Camera-type eye (tissue), 1 donor: ENCODE measurements at places on chromosomes 7 and 10. TPM values are rescaled to one million over a fixed set of nuclear protein-coding genes. Genes with fewer than 3 reads are reported as not detected.

Gene RBM20
- total RNA-seq, result 2.7 TPM

Gene NKX1-2
- total RNA-seq, result not detected

Gene KNDC1
- 8.6 TPM for total RNA-seq

Gene GCK
- 5.9 TPM for total RNA-seq

Gene KIN
- total RNA-seq, result 13.8 TPM

Gene ADAM8
- total RNA-seq, result 4.0 TPM

Gene GIMAP4
- 22.5 TPM for total RNA-seq

Gene SUN3
- total RNA-seq, result not detected

Gene ZNF487
- 19.3 TPM for total RNA-seq

Gene CYP2W1
- total RNA-seq, result 14.5 TPM

Gene HOXA4
- not detected for total RNA-seq

Gene CBX3
- total RNA-seq, result 194 TPM

Gene SRRT
- total RNA-seq, result 88.3 TPM

Gene DNAJC9
- total RNA-seq, result 34.0 TPM

Gene GHRHR
- total RNA-seq, result not detected

Gene SEMA3A
- 134 TPM for total RNA-seq

Gene CADPS2
- total RNA-seq, result 29.2 TPM

Gene AOC1
- not detected for total RNA-seq

Gene AGR2
- 17.9 TPM for total RNA-seq

Gene CXCL12
- total RNA-seq, result 117 TPM

Gene PAPSS2
- 15.2 TPM for total RNA-seq

Gene NODAL
- 1.3 TPM for total RNA-seq

Gene RBP3
- 348 TPM for total RNA-seq

Gene NME8
- not detected for total RNA-seq

Gene ITGA8
- 42.4 TPM for total RNA-seq

Gene PITX3
- 2.1 TPM for total RNA-seq

Gene ZNF239
- total RNA-seq, result 11.5 TPM

Gene PALD1
- 11.7 TPM for total RNA-seq

Gene OR2A12
- total RNA-seq, result not detected

Gene ITPRID1
- total RNA-seq, result 0.11 TPM

Gene ADAP1
- 11.3 TPM for total RNA-seq

Gene GRID2IP
- not detected for total RNA-seq

Gene TYW1B
- 10.0 TPM for total RNA-seq

Gene GRM8
- 19.6 TPM for total RNA-seq

Gene LBX1
- total RNA-seq, result not detected

Gene RNF133
- 2.6 TPM for total RNA-seq

Gene AKR1D1
- not detected for total RNA-seq

Gene SMARCD3
- 64.0 TPM for total RNA-seq

Gene PSD
- total RNA-seq, result 49.2 TPM

Gene TMEM139
- 3.6 TPM for total RNA-seq

Gene ASB10
- total RNA-seq, result 0.44 TPM

Gene OPN4
- total RNA-seq, result not detected
